Upper lobe of right lung (tissue), 1 donor: ENCODE measurements at places on chromosomes 11 and 22. TPM values are rescaled to one million over a fixed set of nuclear protein-coding genes. Genes with fewer than 3 reads are reported as not detected.
A peak's percentile ranks its signal among the peaks of the same experiment; 100 is the strongest.

DNA sequence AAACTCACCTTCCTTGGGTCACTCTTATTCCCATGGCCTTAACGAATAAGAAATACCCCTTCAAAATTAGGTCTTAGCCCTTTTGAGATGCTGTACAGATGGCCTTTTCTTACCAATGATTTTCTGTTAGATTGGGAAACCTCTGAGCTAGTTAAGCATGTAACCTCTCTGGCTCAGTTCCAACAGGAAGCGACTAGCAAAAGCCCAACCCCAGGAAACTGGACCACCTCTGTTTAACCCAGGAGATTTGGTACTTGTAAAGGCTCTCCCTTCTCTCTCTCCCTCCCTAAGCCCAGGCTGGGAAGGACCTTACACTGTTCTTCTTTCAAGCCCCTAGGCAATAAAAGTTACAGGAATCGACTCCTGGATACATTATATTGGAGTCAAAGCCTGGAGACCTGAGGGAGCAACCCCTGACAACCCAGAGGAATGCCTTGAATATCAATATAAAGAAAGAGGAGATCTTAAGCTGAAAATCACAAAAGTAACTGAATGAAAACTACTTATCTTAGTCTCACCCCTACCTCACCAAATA is 11.7 kb downstream of the APIP start:
- DNase-seq = no peak
- H3K27me3 ChIP-seq = no peaks in the 10 kb centered on the region
- H3K36me3 ChIP-seq = no peaks in the 10 kb centered on the region

DNA sequence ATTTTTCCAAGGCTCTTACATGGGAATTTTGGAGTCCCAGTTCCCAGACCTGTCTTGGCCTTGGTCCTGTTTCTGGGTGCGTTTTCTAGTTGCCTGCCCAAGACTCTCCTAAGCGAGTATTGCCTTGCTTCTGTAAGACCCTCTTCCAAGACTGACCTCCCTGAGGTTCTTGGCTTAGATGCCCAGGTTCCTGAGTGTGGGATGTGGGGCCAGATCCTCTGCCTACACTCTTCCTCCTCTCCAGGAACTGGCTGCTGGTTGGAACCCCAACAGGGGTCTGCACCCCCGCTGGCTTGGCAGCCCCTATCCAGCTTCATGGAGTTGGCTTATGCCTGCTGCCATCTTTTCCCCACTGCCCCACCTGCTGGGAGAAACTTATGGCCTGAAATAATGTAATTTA is 429.5 kb downstream of the TENM4 start:
- H3K36me3 ChIP-seq = no peaks in the 10 kb centered on the region
- H3K27me3 ChIP-seq = no peaks in the 10 kb centered on the region
- DNase-seq = no peak
- no peaks in the 10 kb centered on the region for H3K4me1 ChIP-seq
- H3K4me3 ChIP-seq = no peak overlapping the region
- H3K27ac ChIP-seq = no peak overlapping the region

PAX6 gene
- total RNA-seq = not detected

IGSF22 gene
- total RNA-seq = 1.2 TPM

- no peaks in the 10 kb centered on the region for H3K27me3 ChIP-seq
- DNase-seq = no peak
- no peak overlapping the region for H3K4me3 ChIP-seq
Measured at GRCh38 chr11:48109046-48109666, 107.5 kb upstream of the OR4B1 start.

DNA sequence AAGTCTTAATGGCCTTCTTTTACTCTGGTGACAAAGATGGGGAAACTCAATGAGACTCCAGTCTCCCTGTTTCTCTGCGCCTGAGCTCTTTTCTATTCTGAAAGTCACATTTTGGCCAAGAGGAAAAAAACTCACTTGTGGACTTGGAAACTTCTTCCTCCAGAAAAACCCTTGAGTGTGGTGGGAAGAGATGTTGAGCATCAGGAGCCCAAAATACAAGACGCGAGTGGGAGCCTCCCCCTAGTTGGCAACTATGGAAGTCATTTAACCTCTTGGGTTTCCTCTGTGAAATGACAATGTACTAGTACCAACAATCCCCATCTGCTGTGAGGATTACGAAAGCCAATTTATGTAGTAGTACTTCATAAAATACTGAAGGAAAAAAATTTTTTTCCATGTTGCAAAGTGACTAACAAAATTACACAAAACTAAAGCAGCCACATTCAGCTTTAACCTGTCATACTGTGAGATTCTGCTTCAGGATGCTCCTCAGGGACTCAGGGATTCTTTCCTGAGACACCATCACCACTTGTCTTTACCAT is 524 bp upstream of the SLC25A17 start:
- peak overlapping the region; percentile 100 for H3K4me3 ChIP-seq
- H3K27ac ChIP-seq = peak overlapping the region; percentile 69
- no peaks in the 10 kb centered on the region for H3K27me3 ChIP-seq
